Hindlimb muscle (tissue), 1 donor: ENCODE measurements at places on chromosomes 1 and 21. TPM values are rescaled to one million over a fixed set of nuclear protein-coding genes. Genes with fewer than 3 reads are reported as not detected.

The CA6 gene
- not detected for polyA plus RNA-seq

The OR2T11 gene
- not detected for polyA plus RNA-seq

The ATP5IF1 gene
- 86.6 TPM for polyA plus RNA-seq

The OPRD1 gene
- 0.74 TPM for polyA plus RNA-seq

The SLC22A15 gene
- polyA plus RNA-seq, result 0.90 TPM

The GPR25 gene
- not detected for polyA plus RNA-seq
